Neural progenitor cell (in vitro differentiated cells): ENCODE measurements at places on chromosomes 11 and 22. TPM values are rescaled to one million over a fixed set of nuclear protein-coding genes. Genes with fewer than 3 reads are reported as not detected.
A peak's percentile ranks its signal among the peaks of the same experiment; 100 is the strongest.

Gene PLEKHB1
- 8.8 and 31.1 TPM in 2 replicates for total RNA-seq

Gene ALDH3B1
- total RNA-seq, result 0.12 TPM in 1 of 2 replicates, not detected in the other

- no peaks in the 10 kb centered on the region for H3K4me1 ChIP-seq
- no peak overlapping the region for H3K27ac ChIP-seq
- DNase-seq, result peak; percentile 1
- H3K27me3 ChIP-seq, result no peaks in the 10 kb centered on the region
- H3K36me3 ChIP-seq, result no peaks in the 10 kb centered on the region
- no peak overlapping the region for H3K4me3 ChIP-seq
These were observed 203.8 kb downstream of the CASP12 start for GRCh38 chr11:104694259-104695064.

- DNase-seq, result no peak
- H3K36me3 ChIP-seq, result no peaks in the 10 kb centered on the region
- H3K4me1 ChIP-seq, result peaks cover 7% of the 10 kb centered on the region
- no peak overlapping the region for H3K27ac ChIP-seq
- no peak overlapping the region for H3K4me3 ChIP-seq
- H3K27me3 ChIP-seq, result no peaks in the 10 kb centered on the region
These were observed 9.0 kb upstream of the ZBTB44 start for GRCh38 chr11:130323452-130324450.

DNA sequence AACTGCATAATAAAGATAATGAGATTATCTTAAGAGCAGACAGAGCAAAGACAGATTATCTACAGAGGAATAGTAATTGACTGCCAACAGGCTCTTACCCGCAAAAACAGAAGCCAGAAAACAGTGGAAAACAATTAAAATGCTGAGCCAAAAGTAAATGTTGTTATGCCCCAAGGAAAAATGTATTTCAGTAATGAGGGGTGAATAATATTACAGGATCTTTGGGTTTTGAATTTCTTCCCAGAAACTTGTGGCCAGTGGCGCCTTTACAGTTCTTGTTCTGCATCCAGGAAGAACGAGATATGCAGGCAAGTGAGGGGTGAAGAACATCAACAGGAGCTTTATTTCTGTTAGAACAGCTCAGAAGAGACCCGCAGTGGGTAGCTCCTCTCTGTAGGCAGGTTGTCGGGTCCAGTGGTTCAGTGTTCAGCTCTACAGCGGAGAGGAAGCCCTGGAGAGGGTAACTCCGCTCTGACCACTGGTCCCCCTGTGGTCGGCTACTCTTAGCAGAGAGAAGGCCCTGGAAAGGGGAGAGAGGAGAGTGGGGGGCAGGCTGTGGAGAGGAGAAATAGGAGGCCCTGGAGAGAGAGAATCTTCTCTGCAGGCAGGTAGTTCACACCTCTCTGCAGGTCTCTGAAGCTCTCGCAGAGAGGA lies 51.8 kb upstream of the SC5D start:
- H3K36me3 ChIP-seq, result no peaks in the 10 kb centered on the region
- no peaks in the 10 kb centered on the region for H3K27me3 ChIP-seq
- H3K27ac ChIP-seq, result no peak overlapping the region
- no peak overlapping the region for H3K4me3 ChIP-seq
- H3K4me1 ChIP-seq, result peaks cover 34% of the 10 kb centered on the region

Gene RPS6KA4
- total RNA-seq, result 12.7 and 16.9 TPM in 2 replicates

Gene LRRC74B
- total RNA-seq, result not detected in 2 replicates

Gene AIFM3
- total RNA-seq, result 4.3 and 12.0 TPM in 2 replicates
